ELF-1 (cell line): ENCODE measurements at places on chromosomes 13 and 19.

GRCh38 chr19:11581740-11582139 lies 4.3 kb upstream of the ACP5 start:
- no peak for DNase-seq

- DNase-seq, result no peak
Measured at GRCh38 chr13:42893214-42893671, 98.8 kb downstream of the EPSTI1 start.

GRCh38 chr13:54852831-54853230 lies 1824.2 kb downstream of the OLFM4 start:
- no peak for DNase-seq

GRCh38 chr19:29131456-29131855 lies 81.5 kb downstream of the UQCRFS1 start:
- DNase-seq, result no peak

GRCh38 chr13:65292488-65292901 lies 1937.6 kb downstream of the PCDH9 start:
- DNase-seq, result peak; percentile 16

DNA sequence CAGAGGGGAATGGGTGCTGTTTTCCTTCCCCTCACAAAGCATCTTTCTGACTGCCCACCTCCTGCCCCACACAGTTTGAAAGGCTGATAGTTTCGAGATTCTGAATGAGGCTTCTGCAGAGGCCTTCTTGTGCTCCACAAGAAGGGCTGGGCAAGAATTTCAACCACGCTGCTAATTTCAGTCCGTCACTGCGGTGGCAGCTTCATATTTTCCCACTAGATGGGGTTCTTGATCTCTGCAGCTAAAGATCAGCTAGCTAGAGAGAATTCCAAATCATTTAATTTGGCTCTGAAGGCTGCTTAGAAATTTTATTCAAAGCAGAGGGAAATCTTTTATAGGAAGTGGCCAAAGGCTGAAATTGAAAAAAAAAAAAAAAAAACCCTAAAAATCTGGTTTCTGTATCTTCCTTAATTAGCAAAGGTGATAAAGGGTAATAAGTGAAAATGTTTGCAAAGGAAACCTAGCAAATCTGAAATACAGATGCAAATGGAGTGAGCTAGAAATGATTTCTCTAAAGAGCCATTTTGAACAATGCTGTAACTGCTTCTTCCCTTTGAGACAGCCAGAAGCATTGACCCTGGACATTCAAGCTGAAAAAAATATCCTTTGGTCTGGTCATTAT lies 38.0 kb upstream of the C13orf42 start:
- peak; percentile 86 for DNase-seq

DNA sequence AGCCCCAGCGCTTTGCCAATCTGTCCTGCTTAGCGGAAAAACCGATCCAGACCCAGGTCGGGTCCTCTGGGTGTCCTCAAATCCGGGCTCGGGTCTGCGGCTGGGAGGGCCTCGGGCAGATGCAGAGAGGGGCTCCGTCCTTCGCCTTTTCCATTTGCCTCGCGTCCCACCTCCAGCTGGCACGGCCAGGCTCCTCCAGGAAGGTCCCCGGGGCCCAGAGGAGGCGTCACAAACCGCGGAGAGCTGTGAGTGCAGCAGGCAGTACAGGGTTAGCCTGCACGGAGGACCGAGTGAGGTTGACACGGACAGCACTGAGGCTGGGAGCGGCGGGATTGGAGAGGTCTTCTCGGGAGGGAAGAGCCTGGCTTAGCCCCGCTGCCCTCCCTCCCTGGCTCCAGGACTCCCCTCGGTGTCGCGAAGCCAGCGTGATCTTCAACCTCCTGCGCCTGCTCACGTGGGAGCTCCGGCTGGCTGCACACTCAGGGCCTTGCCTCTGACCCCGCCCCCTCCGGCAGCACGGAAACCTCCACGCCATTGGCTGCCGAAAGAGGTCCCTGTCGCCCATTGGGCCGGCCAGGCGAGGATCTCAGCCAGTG lies 2.8 kb upstream of the IFNL2 start:
- peak; percentile 36 for DNase-seq

- DNase-seq, result no peak
Measured at GRCh38 chr13:39748961-39749360, 93.5 kb downstream of the COG6 start.

- peak; percentile 45 for DNase-seq
Measured at GRCh38 chr13:20160306-20161274, at the start of gene GJA3. Gene GJA3, minus strand, starts transcription at chr13:20161052. Its CDS starts 17,764 bp downstream, at chr13:20143288.

DNA sequence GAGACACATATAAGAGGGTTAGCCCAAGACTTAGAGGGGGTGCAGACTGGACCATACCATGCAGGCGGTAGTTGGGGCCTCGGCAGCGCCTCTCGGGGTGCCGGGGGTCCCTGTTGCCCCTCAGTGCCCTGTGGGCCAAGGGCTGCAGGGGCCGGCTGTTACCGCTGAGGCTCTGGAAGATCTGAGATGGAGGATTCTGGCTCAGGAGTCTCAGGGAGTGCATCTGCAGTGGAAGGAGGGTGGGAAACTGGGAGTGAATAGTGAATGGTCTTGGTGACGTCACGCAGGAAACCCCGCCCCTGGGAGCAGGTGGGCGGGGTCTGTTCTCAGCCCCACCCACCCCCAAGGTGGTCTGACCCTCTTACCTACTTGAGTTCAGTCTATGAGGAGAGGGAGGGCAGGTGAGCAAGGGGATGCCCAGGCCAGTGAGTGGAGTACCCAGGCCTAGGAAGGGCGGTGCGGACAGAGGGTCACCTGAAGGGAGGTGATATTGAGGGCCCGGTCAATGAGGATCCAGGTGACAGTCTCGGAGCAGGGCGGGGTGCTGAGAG lies 1.7 kb upstream of the DBP start:
- DNase-seq, result peak; percentile 95

GRCh38 chr13:59856281-59856810 lies 307.4 kb downstream of the DIAPH3 start:
- no peak for DNase-seq

DNA sequence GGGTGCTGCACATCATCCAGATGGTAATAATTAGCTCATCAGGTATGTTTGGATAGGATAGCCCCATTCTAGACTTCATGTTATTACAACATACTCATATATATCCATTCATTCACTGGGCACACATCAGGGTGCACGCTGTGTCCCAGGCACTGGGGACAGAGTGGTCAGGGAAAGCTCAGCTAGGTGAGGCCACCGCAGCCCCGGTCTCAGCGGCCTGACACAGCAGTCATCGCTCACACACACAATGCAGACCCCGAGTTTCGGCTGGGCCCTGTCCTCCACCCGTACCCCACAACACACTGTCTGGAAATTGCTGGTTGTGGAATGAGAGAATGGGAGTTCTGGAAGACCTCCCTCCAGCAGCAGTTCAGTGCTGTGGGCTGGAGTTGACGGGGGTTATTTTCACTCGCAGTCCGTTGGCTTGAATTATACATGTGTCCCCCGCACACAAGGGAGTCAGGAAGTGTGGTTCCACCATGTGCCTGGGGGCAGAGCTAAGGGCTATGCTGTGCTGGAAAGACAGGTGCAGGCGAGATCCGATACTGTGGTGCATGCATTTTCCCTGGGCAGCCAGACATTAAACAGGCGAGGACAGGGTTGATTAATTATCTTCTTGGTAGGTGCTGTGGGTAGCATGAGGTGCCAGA lies 257.6 kb downstream of the TEX29 start:
- DNase-seq, result no peak

DNA sequence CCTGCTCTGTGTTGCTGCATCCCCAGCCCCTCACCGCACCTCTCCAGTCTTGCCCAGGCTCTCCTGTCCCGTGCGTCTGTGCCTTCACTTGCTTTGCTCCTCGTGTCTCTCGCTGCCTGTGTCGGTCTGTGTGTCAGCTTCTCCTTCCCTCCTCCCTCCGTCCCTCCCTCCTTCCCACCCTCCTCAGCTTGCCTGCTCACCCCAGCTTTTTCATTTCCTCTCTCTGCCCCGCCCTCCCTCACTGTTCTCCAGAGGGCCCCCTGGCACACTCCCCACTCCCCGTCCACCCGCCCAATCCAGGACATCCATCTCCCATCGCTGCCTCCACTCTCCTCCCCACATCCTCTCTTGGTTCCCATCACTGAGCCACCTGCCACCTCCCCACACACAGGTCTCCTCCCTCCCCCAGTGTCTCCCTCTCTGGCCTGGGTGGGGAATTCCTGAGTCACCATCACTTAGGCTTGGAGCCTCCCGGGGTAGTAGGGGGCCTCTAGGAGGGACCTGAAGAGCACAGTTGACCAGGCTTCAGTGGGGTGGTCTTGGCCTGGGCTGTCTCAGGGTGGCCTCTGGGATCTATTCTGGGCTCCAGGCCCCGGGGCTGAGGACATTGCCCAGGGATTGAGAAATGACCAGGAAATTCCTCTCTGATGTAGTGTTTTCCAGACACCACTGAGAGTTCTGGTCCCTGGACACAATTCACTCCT lies at the start of gene PTGIR:
TSS of gene PTGIR (minus strand) at position 132 of the 704 bp plus-strand sequence. CDS start 864 bp downstream, outside the sequence.
- no peak for DNase-seq
